ENCODE measurements at places on chromosomes 12 and 14. TPM values are rescaled to one million over a fixed set of nuclear protein-coding genes. Genes with fewer than 3 reads are reported as not detected.
A peak's percentile ranks its signal among the peaks of the same experiment; 100 is the strongest.

- peak; percentile 32 for DNase-seq
These were observed at the start of gene P2RX7 for GRCh38 chr12:121132601-121133481. TSS of gene P2RX7 (plus strand) at chr12:121132876. CDS start at chr12:121132971, 95 bp downstream.

DNA sequence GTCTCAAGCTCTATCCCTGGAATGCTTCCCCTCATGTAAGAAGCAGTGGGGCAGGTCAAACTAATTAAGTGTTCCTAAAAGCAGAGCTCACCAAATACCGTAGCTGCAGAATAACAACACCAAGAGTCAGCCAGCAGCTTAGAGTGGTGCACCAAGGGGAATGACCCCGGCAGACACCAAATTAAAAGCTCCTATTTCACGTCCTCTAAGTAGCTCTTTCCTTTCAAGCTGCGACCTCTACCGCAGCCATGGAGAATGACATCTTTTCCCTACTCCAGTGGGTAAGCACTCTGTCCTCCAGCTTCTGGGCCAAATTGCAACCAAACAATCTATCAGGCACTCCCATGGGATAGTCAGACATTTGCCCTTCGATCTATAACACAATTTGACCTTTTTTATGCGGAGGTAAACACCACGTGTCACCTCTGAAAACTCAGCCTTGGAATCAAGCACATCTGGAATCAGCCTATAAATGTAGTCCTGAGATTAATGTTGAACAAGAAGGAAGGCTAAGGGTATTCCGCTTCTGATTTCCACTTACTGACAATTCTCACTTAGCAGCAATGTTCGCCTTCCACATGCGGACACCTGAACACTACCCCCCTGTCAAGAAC, 67.6 kb upstream of the CDKN3 start:
- no peak for DNase-seq

GRCh38 chr14:52883658-52884057, 67.2 kb downstream of the FERMT2 start:
- DNase-seq: no peak

DNA sequence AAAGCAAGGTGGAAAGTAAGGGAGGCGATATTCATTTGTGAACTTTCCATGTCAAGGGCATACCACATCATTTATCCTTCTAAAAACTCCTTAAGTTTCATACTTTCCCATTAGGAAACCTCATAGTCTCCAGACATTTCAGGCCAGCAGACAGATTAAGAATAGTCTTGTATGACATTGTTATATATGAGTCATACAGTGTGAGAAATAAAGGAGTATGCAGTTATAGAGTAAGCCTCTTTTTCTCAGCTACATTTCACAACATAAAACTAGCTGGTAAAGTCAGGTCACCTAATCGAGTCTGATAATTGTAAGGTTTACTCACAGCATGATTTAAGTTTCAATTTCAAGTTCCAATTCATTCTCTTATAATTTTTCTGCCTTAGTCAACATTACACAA, 164.3 kb downstream of the GRIP1 start:
- no peak for DNase-seq

The DHRS2 gene
- total RNA-seq: not detected

The IL31 gene
- total RNA-seq: not detected

The TMEM253 gene
- total RNA-seq: not detected

The PTCSC3 gene
- total RNA-seq: not detected

Data from CD4-positive, CD25-positive, alpha-beta regulatory T cell (primary cell).